ENCODE measurements at places on chromosomes 4 and X.

GRCh38 chr4:152398060-152398459 is 137.8 kb downstream of the FBXW7 start:
- peak; percentile 34 for DNase-seq

- DNase-seq, result no peak
Observed at GRCh38 chr4:27819246-27819645, 958.6 kb downstream of the STIM2 start.

- no peak for DNase-seq
Observed at GRCh38 chr4:164287173-164287572, 466.8 kb upstream of the SMIM31 start.

GRCh38 chr4:1910643-1911042 is 39.5 kb downstream of the NSD2 start:
- DNase-seq, result peak; percentile 18

DNA sequence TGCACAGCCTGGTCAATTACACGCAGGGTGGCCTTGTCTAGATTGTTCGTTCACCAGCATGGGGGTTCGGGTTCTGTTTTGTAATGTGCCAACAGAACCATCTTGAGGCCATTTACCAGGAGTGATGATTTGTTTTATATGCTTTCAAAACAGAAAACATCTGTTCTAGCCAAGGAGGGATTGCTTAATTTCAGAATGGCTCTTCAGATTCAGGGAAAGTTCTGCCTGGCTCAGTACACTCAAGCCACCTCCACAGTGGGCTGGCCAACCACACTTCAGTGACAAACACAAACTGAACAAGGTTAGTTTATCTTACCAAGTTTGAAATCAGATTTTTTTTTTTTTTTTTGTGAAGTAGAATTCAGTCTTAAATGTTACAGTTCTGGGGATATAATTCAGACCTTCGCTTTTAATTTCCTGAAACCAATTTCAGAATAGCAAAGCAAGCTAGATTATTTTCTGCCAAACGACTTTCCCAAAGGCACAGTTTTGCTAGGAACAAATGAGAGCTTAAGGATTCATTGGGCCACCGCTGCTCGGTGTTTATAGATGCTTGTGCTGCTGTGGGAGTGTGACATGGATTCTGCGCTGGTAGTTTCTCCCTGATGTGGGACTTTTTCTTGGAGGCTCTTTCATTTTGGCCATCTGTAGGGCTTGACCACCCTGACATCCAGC is 23.4 kb downstream of the SMS start:
- no peak for DNase-seq

- peak; percentile 92 for DNase-seq
Observed at GRCh38 chrX:38347136-38347535, 5.3 kb upstream of the OTC start.
